Activated CD4-positive, alpha-beta memory T cell treated with anti-CD3 and anti-CD28 coated beads, Interleukin-2, amount 10 ng/mL, durations not matched to agents 7 days and 5 days (primary cell): ENCODE measurements at places on chromosomes 2 and 18. TPM values are rescaled to one million over a fixed set of nuclear protein-coding genes. Genes with fewer than 3 reads are reported as not detected.

The SP9 gene
- not detected for total RNA-seq

The POLR1A gene
- total RNA-seq: 25.2 TPM

The ANKRD30BL gene
- total RNA-seq: not detected

The MRO gene
- not detected for total RNA-seq

The SERPINB13 gene
- total RNA-seq: not detected

The TIGD1 gene
- total RNA-seq: 7.9 TPM
